Psoas muscle (tissue), 8 donors: ENCODE measurements at places on chromosomes 6 and 20. TPM values are rescaled to one million over a fixed set of nuclear protein-coding genes. Genes with fewer than 3 reads are reported as not detected.

The KAT14 gene
- total RNA-seq = 18.6 TPM

The EIF2S2 gene
- 49.4 TPM for total RNA-seq

The MEI4 gene
- not detected for total RNA-seq

The NKX2-2 gene
- not detected for total RNA-seq

The OTOR gene
- total RNA-seq = not detected

The HLA-G gene
- total RNA-seq = not detected

The LGSN gene
- not detected for total RNA-seq

The TP53TG5 gene
- total RNA-seq = not detected

The GPX5 gene
- total RNA-seq = not detected

The C6orf58 gene
- not detected for total RNA-seq

The CYP39A1 gene
- 0.71 TPM for total RNA-seq

The SLC17A1 gene
- total RNA-seq = not detected

The EPB41L1 gene
- 9.3 TPM for total RNA-seq

The MRPS26 gene
- 45.0 TPM for total RNA-seq

The PPIL6 gene
- 2.0 TPM for total RNA-seq

The ENPP3 gene
- total RNA-seq = 0.11 TPM

The CTCFL gene
- total RNA-seq = not detected

The EFCAB8 gene
- not detected for total RNA-seq

The CPXM1 gene
- 0.62 TPM for total RNA-seq

The SCGN gene
- total RNA-seq = not detected

The FNDC1 gene
- total RNA-seq = 0.50 TPM

The CALHM4 gene
- 0.27 TPM for total RNA-seq

The SENP6 gene
- 69.5 TPM for total RNA-seq

The SNX21 gene
- 38.4 TPM for total RNA-seq

The PRICKLE4 gene
- 0.46 TPM for total RNA-seq

The ANKRD66 gene
- total RNA-seq = not detected

The FAM162B gene
- 2.8 TPM for total RNA-seq

The KIFC1 gene
- total RNA-seq = not detected

The FAM184A gene
- 0.22 TPM for total RNA-seq

The C20orf141 gene
- not detected for total RNA-seq

The RBPJL gene
- total RNA-seq = 0.22 TPM

The GGT7 gene
- 12.8 TPM for total RNA-seq

The TAGAP gene
- total RNA-seq = 0.75 TPM
